ENCODE measurements at places on chromosomes 2 and 18.

DNA sequence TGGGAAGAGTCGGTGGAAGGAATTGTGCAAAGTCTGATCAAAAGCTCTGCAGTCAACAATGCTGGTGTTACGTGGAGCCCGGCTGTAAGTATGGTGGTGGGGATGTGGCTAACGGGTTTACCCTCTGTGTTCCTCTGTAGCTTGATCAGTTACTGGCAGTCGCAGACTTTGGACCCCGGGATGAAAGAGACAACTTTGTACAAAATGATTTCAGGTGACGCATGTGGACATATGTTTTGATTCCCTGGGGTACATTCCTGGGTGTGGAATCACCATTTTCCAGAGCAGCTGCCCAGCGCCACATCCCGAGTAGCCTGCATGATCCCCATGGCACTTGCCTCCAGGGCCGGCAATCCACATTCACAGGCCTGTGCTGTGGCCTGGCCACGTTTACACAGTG lies 9.8 kb downstream of the RBFA start:
- DNase-seq, result no peak

- DNase-seq, result no peak
Measured at GRCh38 chr18:80147037-80147417, 38.0 kb downstream of the ADNP2 start.

- DNase-seq, result no peak
Measured at GRCh38 chr2:88838165-88838635, 146.7 kb downstream of the RPIA start.

GRCh38 chr2:26401739-26402541 lies at the start of gene DRC1:
Gene DRC1, plus strand, starts transcription at chr2:26401920. Its CDS starts 70 bp downstream, at chr2:26401990.
- DNase-seq, result peak; percentile 13

- DNase-seq, result no peak
Measured at GRCh38 chr2:45850558-45850957, 199.1 kb downstream of the PRKCE start.

Data from non-pigmented ciliary epithelial cell (primary cell).